ENCODE measurements at places on chromosomes 4 and X.
A peak's percentile ranks its signal among the peaks of the same experiment; 100 is the strongest.

DNA sequence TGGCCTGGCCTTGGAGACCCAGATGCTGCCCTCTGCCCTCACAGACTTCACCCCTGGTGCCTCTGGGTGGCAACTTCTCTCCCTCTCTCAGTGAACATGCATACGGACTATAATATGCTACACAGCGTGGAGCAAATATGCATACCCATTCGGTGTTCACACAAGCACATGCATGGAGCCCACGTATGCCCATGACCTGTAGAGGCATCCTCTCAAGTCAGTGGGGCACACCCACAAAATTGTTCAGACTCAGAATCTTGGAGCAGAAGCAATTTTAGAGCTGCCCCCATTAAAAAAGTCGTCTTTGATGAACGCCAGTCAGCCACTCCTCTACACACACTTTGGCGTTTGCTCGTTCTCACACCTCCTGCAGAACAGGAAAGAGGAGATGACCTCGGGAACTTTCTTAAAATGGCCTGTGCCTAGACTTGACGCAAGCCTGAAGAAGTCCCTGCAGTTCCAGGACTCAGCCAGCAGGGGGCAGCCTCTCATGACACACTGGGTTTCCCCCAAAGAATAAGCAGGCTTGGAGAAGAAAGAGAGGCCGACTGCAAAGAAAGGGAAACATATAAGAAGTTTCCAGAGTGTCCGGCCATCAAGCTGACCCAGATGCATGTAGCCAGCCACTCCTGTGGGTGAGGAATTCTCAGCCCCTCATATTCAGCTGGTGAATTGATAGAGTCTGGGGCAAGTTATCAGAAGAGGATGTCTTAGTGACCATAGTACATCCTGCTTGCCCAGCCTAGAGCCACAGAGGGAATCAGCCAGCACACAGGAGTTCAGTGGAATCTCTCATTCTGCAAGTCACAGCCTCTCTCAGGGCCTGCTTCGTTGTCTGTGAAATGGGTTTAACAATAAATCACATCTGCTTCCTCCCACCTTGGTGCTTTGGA is 17.3 kb downstream of the APLN start:
- DNase-seq: peak; percentile 63

GRCh38 chrX:45540181-45540580 is 339.5 kb upstream of the DIPK2B start:
- no peak for DNase-seq

- no peak for DNase-seq
Measured at GRCh38 chr4:183130328-183131155, 31.5 kb downstream of the WWC2 start.

DNA sequence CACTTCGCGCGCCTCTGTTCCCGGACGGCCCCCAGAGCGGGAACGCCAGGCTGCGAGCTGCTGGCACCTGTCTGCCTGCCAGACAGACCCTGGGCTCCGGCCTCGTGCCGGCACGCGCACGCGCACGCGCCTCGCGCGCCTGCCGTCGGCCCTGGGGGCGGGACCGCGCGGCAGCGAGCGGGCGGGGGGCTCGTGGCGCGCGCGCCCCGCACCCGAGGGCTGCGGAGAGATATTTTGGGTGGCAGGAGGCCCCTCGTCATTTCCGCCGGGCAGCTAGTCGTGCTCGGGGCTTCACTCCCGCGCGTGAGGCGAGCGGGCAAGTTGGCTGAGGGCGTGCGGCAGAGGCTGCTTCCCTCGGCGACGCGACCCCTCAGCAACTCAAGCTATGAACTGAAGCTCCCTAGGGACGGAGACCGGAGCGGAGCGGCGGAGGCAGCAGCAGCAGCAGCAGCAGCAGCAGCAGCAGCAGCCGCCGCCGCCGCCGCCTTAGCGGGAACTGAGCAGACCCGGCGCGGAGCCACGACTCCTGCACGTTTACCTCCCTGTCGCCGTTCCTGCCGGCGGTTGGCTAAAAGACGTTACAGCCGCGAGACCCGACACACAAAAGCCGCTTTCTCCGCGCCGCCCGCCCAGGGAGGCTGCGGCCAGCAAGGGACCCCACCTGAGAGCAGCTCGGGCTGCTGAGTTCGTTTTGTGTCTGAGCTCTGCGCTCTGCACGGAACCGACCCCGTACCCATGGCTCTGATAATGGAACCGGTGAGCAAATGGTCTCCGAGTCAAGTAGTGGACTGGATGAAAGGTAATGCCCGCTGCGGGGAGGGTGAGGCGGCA is at the start of gene CNKSR2:
TSS of gene CNKSR2 (plus strand) at position 256 of the 831 bp plus-strand sequence. CDS start at position 736, 480 bp downstream.
- peak; percentile 68 for DNase-seq

DNA sequence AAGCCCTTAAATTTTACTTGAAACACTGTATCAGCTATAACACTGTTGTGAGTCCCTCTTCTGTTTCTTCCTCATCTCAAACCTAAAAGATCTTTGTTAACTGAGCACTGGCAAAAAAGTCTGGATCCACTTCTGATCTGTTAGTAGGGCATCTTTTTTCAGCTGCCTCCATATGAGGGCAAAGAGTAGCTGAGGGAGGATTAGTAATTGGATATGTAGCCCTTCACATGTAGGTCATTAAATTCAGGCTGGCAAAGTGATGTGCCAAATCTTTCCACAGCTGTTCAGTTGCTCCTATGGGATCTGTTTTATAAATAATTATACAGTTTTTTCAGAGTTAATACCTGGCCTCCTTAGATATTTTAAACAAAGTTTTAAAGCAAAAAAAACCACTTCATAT is 1.1 kb upstream of the TRMT10A start:
- DNase-seq: no peak

Data from stimulated activated CD4-positive, alpha-beta T cell treated with anti-CD3 and anti-CD28 coated beads, Interleukin-4, amount 100 ng/mL, for 4 hours (primary cell).